ENCODE measurements at places on chromosomes 7 and 10.

DNA sequence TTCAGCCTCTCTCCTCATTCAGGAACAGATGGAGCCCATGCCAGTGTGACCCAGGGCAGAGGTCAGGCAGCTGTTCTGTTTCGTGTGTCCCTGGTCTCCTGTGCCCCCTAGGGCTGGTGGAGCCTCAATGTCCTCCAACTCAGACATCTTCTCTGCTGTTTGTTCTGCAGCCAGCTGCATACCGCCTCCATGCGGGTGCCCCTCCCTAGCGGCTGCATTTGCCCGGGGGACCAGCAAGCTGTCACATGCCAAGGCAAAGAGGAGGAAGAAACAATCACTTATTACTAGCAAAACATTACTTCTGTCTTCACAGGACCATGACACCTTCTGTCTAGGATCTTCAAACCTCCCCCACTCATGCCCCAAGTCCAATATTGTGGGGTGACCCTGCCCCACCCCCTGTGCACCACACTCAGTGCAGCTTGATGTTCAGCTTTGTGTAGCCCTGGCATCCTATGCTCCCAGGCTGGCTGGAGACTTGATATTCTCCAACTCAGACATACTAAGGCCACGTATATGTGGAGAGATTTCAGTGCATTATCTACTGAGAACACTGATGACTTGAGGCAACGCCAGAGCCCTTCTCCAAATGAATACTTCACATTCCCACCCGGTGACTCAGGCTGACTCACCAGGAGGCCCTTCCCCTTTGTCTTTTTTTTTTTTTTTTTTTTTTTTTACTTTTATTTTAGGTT, 188.9 kb downstream of the SKIDA1 start:
- peak; percentile 93 for DNase-seq

DNA sequence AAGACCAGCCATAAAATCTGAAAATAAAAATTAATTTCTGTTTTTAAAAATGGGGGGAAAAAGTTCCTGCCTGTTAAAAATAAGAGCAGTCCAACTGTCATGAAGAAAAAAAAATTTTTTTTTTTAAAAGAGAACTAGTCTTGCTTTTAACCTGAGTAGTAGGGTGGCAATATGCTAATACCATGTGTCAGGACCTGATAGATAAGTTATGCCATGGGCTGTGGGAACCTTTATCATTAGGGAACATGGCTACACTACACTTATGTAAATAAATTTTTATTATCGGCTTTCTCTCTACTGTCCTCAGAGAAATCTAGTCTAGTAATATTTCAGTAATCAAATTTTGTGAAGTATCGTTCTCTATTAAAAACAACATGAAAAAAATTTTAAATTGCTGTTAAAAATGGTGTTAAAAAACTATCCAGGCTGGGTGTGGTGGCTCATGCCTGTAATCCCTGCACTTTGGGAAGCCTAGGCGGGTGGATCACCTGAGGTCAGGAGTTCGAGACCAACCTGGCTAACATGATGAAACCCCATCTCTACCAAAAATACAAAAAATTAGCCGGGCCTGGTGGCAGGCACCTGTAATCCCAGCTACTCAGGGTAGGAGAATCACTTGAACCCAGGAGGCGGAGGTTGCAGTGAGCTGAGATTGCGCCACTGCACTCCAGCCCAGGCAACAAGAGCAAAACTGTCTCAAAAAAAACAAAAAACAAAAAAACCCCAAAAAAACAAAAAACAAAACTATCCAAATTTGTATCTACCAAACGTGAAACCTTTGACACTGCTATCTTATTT, 20.7 kb downstream of the NT5C3A start:
- no peak for DNase-seq

DNA sequence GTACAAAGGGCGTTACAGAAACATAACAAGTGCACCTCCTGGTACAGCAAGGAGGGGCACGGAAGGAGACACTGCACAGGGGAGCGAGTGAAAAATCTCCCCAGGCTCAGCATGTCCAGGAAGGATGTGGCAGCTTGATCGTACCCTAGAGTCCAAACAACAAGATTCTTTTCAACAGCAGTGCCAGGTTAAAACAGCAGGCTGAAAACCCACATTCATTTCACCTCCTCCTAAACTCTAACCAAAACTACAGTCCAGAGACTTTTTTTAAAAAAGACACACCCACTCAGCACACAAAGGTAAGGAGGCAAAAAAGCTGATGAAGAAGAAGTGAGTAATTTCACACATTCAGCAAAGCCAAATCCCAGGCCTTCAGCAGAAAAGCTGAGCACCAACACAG, 138.8 kb downstream of the SFMBT2 start:
- no peak for DNase-seq

GRCh38 chr7:157488966-157489365, 152.2 kb downstream of the DNAJB6 start:
- no peak for DNase-seq

DNA sequence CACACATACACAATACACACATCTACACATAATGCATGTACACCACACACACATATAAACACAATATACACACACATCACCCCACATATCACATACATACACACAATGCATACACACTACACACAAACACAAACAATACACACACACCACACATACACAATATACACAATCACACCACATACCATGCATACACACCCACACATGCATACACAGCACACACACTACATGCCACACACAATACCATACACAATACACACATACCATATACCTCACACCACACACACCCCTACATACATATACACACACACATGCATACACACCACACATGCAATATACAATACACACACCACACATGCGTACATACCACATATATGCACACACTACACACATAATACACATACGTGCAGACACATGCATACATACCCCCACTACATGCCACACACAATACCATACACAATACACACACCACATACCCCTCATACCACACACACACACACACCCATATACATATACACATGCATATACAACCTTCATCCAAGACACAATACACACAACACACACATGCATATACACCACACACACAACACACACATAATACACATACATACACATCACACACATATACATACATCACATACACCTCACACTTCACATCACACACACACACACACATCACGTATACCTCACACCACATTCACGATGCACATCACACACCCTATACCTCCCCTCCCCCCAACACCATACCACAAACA, 34.0 kb downstream of the PSMC2 start:
- DNase-seq, result no peak

DNA sequence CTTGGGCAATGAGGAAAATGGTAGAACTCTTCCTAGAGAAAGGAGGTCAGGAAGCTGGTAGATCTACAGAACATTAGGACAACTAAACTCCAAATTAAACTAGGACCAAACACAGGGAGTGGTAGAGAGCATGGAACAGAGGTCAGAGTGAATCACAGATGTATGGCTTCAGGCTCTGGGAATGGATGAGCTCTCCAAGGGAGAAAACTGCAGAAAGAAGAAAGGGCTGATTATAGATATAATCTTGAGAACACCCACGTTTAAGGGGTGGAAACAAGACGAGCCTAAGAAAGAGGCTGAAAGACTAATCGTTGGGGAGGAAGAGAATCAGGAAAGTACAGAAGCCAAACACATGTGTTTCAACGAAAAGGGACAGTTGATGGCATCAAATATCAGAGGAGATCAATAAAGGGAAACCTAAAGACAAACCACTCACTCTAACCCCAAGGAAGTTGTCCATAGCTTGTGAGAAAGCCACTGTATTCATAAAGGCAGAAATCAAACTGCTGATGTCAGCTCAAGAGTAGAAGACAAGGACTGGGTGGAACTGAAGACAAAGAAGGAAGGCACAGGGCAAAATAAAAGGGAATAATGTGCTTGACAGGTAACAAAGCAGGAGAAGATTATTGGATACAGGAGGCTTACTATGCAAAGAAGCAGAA, 41.4 kb downstream of the NUDCD3 start:
- no peak for DNase-seq

DNA sequence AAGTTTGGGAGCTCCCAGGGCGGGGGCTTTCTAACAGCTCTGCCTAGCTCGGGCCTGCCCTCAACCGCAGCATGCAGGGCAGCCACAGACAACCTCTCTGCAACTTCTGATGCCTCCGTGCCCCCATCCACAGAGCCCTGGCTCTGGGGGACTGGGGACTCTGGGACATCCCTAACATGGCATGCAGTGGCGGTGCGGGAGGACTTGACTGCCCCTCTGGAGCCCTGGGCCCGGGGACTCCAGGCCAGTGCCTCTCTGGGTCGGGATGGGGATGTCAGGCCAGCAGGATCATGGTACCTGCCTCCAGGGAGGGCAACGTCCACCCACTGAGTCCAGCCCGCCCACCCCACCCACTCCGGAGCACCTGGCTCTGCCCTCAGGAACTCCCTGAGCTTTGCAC, 520 bp upstream of the AQP1 start:
- no peak for DNase-seq

DNA sequence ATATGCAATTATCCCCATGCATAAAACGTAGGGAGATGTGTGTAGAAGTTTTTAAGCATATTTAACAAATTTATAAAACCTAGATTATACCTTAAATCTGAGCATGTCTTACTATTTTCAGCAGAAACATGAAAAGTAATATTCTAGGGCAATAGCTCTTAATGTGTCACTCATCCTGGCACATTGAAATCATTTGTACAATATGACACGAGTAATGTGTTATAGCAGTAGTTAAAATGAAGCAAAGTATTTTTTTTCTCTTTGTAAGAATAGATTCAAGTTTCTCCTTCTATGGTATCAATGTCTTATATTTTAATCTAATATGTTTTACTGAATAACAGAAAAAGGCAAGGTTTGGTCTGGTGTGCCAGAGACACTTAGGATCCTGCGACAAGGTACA, 274.9 kb upstream of the PLXDC2 start:
- no peak for DNase-seq

- no peak for DNase-seq
Observed at GRCh38 chr10:50541921-50542320, 81.8 kb downstream of the SGMS1 start.

DNA sequence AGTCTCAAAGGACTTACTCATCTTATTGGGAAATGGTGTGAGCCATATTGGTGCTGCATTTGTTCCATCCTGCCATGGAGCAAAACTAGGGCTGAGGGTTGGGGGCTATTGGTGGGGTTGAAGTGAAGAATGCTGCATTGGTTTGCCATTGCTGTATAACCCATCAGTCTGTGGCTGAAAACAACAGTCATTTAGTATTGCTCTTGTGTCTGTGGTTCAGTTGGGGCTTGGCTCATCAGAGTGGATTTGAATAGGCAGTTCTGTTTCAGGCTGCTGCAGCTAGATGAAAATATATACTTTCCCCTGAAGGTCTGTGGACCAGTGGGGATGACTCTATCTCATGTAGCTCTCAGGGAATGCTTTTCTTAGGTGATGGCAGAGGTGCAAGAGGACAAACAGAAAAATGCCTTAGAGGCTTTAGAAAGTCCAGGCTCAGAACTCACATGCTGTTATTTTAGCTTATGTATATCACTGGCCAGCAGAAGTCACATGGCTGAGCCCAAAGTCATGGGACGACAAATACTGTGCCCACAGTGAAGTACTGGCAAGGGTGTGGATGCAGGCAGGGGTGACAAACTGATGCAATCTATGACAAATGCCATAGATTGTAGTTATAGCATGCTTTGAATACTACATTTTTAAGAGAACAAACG, 15.2 kb upstream of the EXOC6 start:
- no peak for DNase-seq

DNA sequence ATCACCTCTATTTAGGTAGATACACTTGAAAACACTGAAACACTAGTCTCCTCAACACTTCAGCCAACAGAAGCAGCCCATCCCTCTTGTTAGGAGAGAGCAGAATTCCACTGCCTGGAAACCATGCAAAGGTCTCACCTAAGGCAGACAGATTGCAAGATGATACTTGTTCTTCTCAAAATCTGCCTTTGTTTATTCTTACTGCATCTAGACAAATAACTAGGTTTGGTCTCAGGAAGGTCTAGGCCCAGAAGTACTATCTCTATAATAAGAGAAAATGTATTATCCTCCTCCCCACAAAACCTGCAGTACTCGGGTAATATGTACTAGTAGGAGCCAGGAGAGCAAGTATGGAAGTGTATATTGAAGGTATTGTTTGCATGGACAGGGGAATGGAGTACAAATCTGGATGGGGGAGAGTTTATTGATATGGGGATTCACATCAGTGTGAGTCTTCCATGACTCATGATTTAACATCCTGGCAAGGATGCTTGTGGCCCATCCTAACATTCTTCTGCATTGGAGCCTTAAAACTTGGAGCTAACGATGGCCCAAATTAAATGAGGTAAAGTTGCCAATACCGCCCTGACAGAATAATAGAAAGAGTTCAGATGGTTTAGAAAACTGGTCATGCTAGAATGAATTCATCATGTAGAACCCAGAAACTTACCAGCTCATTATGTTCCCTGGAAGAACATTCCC, 109.2 kb downstream of the EPC1 start:
- DNase-seq, result peak; percentile 54

DNA sequence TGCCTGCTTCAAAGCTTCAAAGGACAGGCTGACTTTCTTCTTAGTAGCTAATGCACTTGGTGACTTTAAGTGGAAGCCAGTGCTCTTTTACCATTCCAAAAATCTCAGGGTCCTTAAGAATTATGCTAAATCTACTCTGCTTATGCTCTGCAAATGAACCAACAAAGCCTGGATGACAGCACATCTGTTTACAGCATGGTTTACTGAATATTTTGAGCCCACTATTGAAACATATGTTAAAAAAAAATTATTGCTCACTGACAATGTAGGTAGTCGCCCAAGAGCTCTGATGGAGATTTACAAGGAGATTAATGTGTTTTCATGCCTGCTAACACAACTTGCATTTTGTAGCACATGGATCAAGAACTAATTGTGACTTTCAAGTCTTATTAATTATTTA, 258.2 kb upstream of the HGF start:
- DNase-seq, result no peak

- DNase-seq, result no peak
Observed at GRCh38 chr10:114773197-114773532, 48.4 kb upstream of the FHIP2A start.

- peak; percentile 83 for DNase-seq
Observed at GRCh38 chr10:107971973-107972372, 807.5 kb upstream of the SORCS1 start.

GRCh38 chr7:29328045-29328444, 133.5 kb downstream of the CHN2 start:
- DNase-seq, result no peak

GRCh38 chr10:124742413-124743190, 1.6 kb downstream of the FAM53B start:
- DNase-seq, result no peak

GRCh38 chr7:150962553-150963399, 15.3 kb downstream of the KCNH2 start:
- peak; percentile 25 for DNase-seq

DNA sequence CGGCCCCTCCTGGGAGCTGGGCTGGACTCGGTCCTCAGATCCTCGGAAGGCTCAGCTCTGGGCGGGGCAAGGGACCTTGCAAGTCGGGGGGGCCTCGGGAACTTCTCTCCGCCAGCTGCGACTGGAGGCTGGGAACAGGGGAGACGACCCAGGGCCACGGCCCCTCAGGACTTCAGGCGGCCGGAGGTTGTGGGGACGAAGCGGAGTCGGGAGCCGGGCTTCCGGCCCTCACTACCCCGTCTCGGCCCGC, 2.6 kb downstream of the ADIRF start:
- DNase-seq, result no peak

Data from astrocyte of the spinal cord (primary cell).